ENCODE measurements at places on chromosomes 16 and 17.

DNA sequence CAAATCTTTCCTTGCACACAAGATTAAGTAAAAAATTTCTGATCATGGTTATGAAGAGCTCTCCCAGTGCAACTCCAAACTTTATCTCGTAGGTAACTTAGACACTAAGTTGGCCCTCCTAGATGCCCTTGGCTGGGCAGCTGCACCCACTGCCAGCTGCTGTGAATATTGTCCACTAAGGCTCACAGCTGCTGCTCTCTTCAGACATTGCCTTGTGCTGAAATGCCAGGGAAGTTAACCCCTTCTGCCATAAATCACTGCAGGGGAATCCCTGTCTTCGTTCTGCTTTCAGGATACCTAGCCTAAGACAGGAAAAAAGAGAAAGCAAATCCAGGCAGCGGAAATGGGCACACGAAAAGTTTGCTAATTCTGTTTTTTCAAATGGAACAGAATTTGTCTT is 106.4 kb downstream of the IRX5 start:
- no peak for DNase-seq

GRCh38 chr17:72613806-72614292 is 478.6 kb downstream of the SLC39A11 start:
- DNase-seq, result peak; percentile 62

DNA sequence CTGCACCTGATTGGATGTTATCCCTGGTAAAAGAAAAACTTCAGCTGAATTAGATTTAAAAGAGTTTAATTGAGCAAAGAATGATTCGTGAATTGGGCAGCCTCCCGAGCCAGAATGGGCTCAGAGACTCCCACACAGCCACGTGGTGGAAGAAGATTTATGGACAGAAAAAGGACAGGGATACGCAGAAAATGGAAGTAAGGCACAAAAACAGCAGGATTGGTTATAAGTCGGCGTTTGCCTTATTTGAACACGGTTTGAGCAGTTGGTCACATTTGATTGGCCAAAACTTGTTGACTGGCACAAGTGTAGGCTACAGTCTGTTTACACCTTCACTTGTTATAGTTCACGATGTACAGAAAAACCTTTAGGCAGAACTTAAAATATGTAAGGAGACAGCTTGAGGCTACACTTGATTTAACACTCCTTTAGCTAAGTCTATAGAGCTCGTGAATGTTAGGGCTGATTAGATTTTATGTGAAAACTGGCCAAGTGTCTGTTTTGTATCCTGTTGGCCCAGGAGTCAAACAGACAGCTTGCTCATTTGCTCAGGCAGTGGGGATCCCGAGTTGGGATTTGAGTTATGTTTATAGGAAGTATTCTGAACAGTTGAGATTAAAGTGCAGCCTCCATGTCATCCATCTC is 119.5 kb upstream of the SHISA6 start:
- no peak for DNase-seq

GRCh38 chr16:48318630-48319029 is 66.6 kb downstream of the SIAH1 start:
- DNase-seq, result peak; percentile 70

DNA sequence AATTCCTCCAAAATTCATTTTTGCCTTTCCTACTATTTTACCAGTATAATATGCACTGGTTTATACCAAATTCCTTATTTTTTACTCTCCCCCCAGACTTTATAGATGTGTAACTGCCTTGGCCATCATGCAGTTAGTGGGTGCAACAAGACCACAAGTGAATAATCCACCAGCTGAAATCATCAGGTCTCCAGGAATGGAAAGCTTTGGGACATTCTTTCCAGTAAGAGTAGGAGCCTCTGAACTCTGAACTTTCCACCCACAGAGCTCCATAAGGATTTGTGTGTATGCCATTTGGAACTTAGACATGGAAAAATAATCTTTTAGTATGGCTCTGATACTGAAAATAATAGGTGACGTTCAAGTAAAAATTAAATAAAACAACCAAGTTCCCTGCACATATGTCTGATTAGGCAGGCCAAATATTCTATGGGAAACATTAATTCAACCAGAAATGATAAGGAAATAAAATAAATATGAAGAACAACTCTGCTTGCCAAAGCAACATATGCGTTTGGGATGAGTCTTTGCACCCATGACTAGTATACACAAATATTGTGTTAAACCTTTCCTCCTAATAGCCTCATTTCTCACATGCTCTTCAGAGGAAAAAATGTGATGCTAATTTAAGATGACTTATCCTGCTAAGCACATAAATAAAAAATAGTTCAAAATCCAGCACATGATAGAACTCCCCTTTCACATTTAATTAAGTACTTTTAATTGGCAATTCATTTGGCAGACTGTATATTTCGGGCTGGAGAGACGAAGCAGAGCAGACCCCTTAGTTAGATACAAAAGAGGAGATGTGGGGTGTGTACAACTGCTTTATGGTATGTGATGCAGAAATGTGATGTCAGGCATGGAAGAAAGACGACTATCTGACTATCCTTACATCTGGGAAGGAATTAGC is 11.6 kb upstream of the LYRM9 start:
- no peak for DNase-seq

DNA sequence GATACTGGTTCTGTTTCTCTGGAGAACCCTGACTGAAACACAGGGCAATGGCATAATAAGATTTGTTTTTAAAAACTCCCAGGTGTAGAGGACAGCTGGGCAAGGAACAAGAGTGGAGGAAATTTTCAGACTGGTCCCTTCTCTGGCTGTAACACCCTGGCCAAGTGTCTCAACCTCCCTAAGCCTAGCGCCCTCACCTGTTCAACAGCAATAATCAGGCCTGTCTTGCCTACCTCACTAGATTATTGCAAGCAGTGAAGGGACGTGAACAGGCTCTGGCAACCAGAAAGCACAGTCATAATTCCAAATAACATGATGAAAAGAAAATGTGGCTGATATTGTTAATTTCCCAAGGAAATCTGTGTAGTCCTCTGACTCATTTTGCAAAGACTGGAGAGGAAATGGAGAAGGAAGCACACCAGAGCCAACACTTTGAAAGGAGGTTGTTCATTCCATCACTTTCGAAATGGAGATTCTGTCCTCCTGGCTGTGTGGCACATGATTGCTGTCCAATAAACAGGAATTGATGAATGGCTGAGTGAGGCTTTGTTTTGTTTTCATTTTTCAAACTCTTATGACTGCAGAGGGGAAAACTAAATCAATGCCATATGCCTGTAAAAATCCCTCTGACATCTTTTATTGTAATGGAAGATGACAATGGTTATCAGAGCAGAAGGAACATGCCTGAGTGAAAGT is 87.5 kb upstream of the HLF start:
- peak; percentile 17 for DNase-seq

- no peak for DNase-seq
Observed at GRCh38 chr16:2896480-2897010, 13.5 kb downstream of the FLYWCH2 start.

DNA sequence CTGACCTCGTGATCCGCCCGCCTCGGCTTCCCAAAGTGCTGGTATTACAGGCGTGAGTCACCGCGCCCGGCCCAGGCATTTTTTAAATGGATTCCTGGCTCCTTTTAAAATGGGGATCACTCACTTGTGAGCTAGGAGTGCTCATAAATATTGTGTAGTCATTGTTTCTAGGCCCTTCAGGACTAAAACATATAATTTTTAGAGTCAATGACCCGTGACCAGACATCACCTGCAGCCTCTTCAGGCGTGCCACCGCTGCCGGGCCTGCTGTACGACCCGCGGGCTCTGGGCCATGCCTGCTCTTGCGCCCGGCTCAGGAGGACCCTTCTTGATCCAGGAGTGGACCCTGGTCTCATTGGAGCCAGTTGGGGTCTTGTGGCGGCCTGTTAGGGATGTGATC is 30.8 kb downstream of the EFCAB5 start:
- DNase-seq, result no peak

GRCh38 chr17:35778641-35779196 is 16.7 kb downstream of the MMP28 start:
- DNase-seq, result no peak

- DNase-seq, result no peak
Observed at GRCh38 chr17:49364119-49364518, 2.1 kb upstream of the ZNF652 start.

- peak; percentile 74 for DNase-seq
Observed at GRCh38 chr17:40311575-40311974, 2.6 kb downstream of the RARA start.

DNA sequence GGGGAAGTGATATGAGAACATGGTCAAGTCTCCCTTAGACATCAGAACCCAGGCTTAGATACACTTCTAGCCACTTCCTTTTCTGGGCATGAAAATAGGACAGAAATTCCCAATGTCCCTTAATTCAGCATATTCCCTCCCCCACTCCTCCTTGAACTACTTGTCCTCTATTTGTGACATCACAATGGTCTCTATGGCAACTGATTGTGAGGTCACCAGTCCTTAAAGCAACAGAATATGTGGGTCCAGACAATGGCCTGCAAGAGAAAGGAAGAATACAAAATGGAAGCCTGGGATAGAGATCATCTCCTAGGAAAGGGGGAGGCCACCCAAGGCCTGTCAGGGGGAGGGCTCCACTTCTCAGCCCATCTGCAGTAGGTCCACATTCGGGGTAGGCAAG is 6.7 kb upstream of the SEZ6 start:
- no peak for DNase-seq

GRCh38 chr16:15899538-15900100 is 11.2 kb upstream of the CEP20 start:
- DNase-seq, result peak; percentile 57

GRCh38 chr17:74569020-74570003 is 2.0 kb upstream of the CD300H start:
- peak; percentile 96 for DNase-seq

GRCh38 chr17:66524877-66525276 is 222.5 kb downstream of the PRKCA start:
- DNase-seq, result no peak

DNA sequence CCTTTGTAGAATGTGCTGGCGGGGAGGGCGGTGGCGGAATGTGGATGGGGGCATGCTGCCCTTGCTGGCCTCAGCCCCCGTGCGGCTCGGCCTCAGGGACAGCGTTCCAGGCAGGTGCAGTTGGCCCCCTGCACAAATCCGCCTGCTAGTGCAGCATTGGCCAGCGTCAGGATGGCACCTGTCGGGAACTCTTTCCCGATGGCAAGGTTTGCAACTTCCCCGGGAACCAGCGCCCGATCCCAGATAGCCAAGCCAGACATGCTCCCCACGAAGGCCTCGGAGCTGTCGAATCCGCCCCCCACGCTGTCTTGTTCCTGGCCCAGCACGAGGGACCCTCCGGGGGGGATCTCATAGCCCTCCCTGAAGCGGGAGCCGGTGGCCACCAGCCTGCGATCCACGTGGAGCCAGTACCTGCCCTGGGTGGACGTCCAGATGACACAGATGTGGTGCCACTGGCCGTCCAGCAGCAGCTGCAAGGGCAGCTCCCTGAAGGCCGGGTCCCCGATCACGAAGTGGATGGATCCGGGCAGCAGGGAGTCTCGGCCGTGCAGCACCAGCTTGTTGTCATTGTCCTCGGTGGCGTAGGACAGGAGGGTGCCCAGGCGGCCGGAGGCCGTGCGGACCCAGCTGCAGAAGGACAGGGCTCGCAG is 2.8 kb downstream of the PTX4 start:
- no peak for DNase-seq

- peak; percentile 12 for DNase-seq
Observed at GRCh38 chr16:7025616-7026190, 306.9 kb upstream of the RBFOX1 start.

DNA sequence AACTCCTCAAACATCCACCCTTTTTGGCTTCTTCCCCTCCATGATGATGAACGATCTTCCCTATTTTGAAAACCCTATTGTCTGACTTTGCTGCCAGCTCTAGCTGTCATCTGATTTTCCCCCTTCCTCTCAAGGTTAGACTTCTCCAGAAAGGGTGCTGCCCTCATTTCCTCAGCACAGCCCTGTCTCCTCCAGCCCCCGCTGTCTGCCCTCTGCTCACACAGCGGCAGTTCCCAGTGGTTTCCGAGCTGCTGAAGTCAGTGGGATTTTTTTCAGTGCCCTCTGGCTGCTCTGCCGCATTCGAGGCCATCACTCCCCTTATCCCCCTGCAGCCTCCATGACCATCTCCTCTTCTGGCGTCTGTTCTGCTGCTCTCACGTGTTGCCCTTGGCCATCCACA is 26.6 kb upstream of the C17orf107 start:
- no peak for DNase-seq

DNA sequence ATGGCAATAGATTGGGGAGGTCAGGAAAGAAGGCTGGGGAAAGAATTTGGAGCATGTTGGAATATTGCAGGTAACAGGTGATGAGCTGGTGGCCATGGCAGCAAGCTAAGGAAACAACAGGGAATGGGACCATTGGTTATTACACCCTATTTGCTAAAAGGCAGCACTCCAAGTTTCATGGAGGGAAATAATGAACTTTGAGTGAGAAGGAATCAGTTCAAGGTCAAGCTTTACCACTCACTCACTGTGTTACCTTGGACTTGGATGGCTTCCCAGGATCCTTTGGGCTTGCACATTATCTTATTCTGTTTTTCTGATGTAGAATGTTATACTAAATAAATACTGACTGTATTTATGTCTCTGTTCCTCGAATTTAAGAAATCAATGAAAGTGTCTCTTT is 792.8 kb upstream of the CDH8 start:
- DNase-seq, result no peak

DNA sequence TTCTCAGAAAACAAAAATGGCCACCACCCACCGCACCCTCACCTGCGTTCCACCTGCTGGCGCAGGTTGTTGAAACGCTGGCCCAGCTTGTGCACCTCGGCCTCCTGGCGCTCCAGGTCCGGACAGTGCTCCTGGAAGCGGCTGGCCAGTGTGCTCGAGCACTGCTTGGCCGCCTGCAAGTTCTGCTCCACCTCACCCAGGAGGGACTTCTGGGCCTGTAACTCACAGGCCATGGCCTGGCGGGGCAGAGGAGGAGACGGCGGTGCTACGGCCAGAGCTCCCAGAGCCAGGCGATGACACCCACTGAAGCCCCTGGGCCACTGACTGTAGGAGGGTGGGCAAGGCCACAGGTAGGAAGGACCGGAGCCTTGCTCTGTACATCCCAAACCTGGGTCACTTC is 43.4 kb downstream of the UBN1 start:
- DNase-seq, result no peak

DNA sequence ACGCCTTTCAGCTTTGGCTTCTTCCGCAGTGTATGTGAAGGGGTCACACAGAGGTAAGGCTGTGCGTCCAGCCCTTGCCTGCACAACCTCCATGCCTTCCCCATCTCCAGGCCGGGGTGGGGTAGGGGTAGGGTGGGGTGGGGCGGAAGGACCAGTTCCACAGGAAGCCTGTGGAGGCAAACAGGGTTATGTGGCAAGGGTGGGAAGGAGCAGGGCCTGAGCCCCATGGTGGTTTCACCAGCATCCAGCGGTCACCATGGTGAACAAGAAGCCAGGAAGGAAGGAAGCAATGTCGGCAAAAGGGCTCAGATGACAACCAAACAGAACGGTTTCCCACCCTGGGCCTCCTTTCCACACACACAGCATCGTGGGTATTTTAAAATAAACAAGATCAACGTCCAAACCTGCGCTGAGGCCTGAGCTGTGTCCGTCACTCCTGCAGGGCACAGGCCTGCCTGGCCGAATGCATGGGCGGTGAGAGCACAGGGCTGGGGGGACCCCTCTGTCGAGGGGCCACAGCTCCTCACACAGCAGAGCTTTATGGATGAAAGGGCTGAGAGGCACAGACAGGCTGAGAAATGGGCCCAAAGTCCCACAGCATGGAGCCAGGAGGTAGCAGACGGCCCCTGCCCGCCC is 80.5 kb downstream of the ZNF778 start:
- DNase-seq, result no peak

GRCh38 chr17:67059372-67059771 is 15.0 kb downstream of the CACNG1 start:
- no peak for DNase-seq

GRCh38 chr16:86252596-86252995 is 257.7 kb upstream of the FOXF1 start:
- no peak for DNase-seq
